Left renal cortex interstitium (tissue), 4 donors: ENCODE measurements at places on chromosomes 4 and X.

GRCh38 chr4:176906709-176907108 is 114.0 kb upstream of the VEGFC start:
- DNase-seq: no peak

DNA sequence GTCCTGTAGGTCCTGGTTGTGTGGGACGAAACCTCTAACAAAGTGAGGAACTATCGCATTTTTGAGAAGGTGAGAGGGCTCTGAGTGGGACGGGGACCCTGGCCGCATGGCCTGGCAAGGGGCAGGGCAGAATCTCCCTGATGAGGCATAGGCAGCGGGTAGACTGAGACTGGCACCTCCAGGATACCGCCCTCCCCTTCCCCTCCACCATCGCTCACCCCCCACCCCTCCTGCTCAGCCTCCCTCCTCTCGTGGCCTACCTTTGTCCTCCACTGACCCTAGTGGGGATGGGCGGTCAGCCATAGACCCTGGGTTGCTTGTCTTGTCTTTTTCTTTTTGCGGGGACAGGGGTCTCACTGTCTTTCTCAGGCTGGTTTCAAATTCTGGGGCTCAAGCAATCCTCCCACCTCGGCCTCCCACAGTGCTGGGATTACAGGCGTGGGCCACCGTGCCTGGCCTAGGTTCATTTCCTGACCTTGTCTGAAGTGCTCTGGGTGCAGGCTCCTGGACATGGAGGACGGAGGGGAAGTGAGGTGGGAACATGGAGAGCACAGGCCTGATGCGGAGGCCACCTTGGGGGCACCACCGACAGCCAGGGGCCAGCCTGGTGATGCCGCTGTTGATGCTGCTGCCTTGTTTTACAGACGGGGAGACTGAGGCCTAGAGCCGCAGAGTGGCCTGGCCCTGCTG is 10.5 kb upstream of the ADD1 start:
- no peak for DNase-seq

GRCh38 chr4:169282429-169283113 is 11.8 kb upstream of the SH3RF1 start:
- DNase-seq: no peak

DNA sequence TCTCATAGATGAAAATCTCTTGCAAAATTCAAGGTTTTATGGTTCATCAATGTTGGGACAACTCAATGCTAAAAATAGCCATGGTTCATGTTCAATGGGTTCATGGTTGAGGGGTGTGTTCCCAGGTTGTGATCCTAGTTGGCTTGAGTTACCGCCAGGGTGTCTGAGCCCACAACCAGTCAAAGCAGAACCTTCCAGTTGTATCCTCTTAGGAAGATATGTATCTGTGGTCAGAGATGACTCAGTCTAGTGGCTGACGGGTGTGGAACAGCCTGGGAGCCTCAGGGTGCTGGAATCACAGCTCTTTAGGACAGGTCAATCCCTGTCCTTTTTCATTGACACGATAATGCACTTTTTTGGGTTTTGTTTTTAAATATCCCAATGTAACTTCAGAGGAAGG is 192.3 kb upstream of the NR3C2 start:
- no peak for DNase-seq

DNA sequence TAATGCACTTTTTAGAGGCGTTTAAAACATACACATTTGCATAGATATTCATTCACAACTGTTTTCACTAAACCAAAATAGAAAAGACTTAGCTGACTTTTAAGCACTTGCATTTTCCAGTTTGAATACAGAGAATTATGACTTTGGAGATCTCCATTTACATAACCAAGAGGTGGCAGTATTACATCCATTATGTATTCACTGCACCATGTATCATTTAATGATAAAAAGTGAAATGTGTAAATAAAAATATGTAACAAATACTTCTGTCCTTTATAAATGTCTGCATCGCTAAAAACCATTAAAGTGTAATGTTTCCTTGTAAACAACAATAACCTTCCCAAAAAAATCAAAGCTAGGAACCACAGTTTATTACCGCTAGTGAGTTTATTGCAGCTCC is 413.2 kb downstream of the FGF13 start:
- no peak for DNase-seq

DNA sequence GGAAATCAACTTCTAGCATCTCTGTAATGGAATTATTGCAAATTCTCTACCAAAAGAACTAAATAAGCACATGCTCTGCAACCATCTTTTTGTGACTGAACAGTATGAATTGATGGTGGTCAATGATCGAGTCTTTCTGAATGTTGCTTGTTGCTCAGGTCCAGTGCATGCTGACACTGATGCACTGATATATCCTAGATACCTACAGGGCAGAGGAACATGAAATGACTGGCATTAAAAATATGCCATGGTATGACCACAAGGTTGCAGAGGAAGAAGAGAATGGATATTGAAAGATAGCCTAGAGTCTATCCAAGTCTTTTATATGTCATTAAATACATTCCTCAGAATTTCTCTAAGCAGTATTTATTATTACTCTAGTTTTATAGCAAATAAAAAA is 692.8 kb upstream of the TENM3 start:
- no peak for DNase-seq

DNA sequence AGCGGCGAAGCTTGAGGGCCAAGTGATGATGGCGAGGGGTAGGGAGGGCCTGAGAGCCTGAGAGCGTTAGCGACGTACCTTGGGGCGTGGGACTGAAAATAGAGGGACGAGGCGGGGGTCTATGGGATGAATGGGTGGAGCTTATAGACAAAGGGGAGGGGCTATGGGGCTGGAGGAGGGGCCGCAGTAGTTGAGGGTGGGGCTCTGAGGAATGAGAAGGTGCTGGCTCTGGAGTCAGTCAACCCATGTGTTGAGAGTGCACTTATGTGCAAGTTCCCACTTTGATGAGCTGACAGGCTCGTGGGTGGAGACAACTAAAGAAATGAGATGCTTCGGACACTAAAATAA is 488 bp downstream of the TBC1D25 start:
- DNase-seq: peak; percentile 7

DNA sequence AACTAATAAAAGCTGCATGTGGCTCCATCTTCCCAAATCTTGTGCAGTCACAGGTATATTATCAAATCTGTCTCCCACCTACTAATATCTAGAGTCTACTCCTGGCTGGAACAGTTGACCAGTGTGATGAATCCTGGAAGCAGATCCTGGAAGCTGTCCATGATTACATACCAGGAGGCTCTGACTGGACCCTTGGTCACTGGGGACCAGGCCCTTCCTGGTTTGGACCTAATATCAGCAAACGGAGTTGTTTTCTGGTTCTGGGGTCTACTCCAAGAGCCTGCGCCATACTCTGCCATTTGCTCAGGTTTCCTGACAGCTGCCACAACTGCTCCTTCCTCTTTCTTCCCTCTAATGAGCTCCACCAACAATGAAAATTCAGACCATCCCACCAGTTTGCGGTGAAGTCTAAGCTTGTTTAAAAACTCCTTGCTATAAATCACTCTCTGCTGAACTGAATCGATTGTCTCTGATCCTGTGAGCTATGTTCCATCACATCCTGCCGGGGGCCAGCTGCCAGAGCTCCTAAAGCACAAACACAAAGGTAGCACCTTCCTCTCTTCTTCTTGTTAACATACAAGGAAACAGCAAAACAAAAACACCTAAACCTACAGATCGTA is 114.2 kb downstream of the PALLD start:
- DNase-seq: no peak

DNA sequence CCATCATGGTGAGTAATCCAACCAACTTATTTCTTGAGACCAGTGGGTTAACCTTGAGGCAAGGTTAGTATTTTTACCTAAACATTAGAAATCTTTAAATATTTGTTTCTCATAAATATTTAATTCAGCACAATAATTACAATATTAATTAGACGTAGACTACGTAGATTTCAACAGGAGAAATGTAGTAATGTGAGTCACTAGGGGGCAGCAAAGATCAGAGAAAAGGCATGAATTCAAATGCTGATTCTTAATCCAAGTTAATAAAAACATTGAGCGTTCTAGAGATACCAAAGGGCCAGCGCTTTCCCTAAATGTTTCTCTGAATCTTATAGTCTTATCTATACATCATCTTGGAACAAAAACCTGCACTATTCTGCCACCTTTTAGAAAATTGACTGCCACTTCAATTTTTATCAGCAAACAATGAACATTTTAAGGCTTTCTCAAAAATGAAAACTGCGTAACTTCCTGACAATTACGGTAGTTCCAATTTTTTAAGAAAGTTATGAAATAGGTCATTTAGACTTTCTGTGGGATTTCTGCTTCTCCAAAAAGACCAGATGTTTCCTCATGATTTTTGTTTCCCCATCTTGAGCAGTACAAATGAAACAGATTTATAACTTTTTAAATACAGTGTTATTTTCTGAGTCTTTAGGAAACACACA is 180.7 kb downstream of the GASK1B start:
- DNase-seq: no peak

- DNase-seq: no peak
These were observed 524 bp upstream of the RPS3A start for GRCh38 chr4:151098979-151099228.
